ENCODE measurements at places on chromosomes 11 and 22.

GRCh38 chr11:74069146-74070046 is 60.5 kb upstream of the UCP3 start:
- DNase-seq: no peak

GRCh38 chr11:117228091-117228490 is 3.8 kb downstream of the PCSK7 start:
- DNase-seq: no peak

DNA sequence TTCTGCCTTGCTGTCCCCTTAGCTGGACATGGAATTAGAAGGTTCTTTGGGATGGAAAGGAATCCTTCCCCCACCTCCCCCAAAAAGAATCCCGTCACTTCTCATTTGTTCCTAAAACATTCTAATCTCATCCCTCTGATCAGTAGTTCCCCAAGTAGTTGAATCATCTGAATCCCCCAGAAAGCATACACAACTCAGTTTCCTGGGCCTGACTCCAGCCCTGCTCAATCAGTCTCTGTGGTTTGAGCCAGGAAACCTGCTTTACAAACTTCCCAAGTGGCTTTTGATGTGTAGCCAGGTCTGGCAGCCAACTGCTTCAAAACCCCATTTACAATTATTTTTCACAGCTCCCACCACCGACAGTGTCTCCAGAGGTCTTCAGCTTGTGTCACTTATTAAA is 20.2 kb downstream of the C22orf31 start:
- no peak for DNase-seq

GRCh38 chr11:130839981-130840666 is 76.2 kb downstream of the SNX19 start:
- no peak for DNase-seq
